ENCODE measurements at places on chromosomes 16 and 17.
A peak's percentile ranks its signal among the peaks of the same experiment; 100 is the strongest.

GRCh38 chr16:61820398-61820797, 215.8 kb downstream of the CDH8 start:
- DNase-seq, result no peak

- no peak for DNase-seq
Observed at GRCh38 chr16:13961099-13961811, 41.3 kb downstream of the ERCC4 start.

GRCh38 chr17:4476511-4477070, 22.1 kb upstream of the SPNS2 start:
- DNase-seq, result no peak

DNA sequence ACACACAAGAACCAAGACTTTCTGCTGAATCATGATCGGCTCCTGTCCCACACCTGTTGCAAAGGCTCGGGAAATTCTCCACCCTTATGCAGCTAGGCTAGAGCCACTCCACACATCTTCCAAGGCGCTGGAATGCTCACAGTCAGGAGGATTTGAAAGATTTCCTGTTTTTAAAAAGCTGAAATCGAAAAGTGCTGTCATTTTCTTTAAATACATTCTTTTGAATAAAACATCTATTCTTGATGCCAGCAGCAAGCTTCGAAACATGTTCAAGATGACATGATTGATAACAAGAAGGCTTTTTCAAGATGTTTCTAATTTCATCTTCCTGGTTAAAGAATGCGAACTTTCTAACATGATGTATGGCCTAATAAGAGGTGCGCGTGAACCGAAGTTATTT, 219.7 kb upstream of the CDH5 start:
- DNase-seq, result no peak

- peak; percentile 80 for DNase-seq
Observed at GRCh38 chr16:56191156-56191815, at the start of gene GNAO1. TSS of gene GNAO1 (plus strand) at chr16:56191489. CDS start at chr16:56192236, 747 bp downstream.

- DNase-seq, result no peak
Observed at GRCh38 chr16:10889855-10890254, 12.9 kb downstream of the CIITA start.

DNA sequence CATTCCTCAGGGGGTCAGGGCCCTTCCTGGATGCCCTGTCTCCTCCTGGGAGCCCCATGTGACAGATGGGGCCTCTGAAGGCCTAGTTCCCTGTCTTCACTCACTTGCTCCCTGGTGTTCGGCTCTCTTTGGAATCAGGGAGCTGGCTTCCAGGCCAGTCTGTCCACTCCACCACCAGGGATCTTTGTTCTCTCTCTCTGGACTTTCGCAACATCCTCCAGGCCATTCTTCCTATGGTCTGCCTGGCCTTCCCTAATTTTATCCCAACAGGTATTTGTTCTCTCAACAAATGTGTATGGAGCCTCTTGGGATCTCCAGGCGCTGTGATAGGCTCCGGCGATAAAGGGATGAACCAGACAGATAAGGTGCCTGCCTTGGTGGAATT, 286.4 kb downstream of the CPPED1 start:
- no peak for DNase-seq

- DNase-seq, result no peak
Observed at GRCh38 chr16:49531931-49532840, 158.6 kb downstream of the C16orf78 start.

- no peak for DNase-seq
Observed at GRCh38 chr16:85261204-85261603, 148.9 kb upstream of the CIBAR2 start.

- no peak for DNase-seq
Observed at GRCh38 chr17:59830846-59831486, 61.8 kb downstream of the TUBD1 start.

GRCh38 chr17:59361916-59362810, 30.7 kb downstream of the YPEL2 start:
- DNase-seq, result no peak

- no peak for DNase-seq
Observed at GRCh38 chr17:27566671-27567562, 64.1 kb upstream of the LGALS9 start.

GRCh38 chr16:67993207-67994039, 5.9 kb downstream of the DPEP2 start:
- peak; percentile 27 for DNase-seq

GRCh38 chr17:17343160-17343735, 40.1 kb downstream of the NT5M start:
- no peak for DNase-seq

Data from caudate nucleus (tissue), 63 donors.